NCI-H2107 (cell line): ENCODE measurements at places on chromosomes 6 and 20.

- DNase-seq: no peak
Observed at GRCh38 chr6:37866590-37867507, 47.3 kb downstream of the ZFAND3 start.

DNA sequence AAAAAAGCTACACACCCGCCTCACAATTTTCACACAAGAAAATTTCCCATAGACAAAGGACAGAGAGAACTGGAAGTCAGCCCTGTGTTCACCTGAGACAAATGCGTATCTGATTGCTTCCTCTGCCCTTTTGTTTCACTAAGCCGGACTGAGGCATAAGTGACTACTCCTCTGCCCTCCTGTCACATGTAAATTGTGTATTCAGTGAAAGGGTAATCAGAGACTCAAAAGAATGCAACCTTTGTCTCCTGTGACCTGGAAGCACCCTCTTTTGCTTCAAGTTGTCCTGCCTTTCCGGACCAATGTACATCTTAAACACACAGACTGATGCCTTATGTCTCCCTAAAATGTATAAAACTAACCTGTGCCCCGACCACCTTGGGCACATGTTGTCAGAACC, 483.8 kb upstream of the EYS start:
- no peak for DNase-seq

DNA sequence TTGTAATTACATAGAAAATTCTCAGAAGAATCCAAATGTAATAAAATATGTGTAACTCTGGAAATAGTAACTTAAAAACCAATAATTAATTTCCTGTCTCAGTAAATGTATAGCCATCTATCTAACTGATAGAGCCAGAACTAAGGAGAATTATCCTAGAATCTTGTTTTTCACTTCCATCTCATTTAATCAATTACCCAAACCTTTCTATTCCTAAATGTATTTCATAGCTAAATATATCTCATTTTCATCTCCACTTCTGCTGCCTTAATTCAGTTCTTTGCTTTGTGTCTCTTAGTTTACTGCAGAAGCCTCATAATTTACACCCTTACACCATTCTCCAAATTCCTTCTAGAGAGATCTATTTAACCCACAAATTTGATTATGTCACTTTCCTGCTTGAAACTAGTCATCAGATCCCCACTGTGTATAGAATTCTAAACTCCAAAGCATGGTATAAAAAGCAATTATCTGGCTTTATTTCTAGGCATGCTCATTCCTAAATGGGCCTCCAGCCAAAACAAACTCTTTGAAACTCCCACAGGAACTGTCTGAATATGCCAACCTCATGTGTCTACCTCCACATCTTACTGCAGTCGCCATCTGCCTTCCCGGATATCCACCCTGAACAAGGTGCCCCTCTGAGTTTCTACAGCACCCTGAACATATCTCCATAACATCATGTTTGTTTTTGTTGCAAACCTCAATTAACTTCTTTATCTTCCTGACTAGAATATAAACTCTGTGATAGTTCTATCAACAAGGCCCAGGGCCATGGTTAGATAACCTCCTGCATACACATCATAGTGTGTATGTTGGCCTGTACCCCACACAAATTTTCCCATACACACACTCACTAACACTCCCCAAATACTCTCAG, 70.5 kb upstream of the ADTRP start:
- DNase-seq: no peak

GRCh38 chr20:52974179-52974594, 2.0 kb downstream of the TSHZ2 start:
- no peak for DNase-seq

DNA sequence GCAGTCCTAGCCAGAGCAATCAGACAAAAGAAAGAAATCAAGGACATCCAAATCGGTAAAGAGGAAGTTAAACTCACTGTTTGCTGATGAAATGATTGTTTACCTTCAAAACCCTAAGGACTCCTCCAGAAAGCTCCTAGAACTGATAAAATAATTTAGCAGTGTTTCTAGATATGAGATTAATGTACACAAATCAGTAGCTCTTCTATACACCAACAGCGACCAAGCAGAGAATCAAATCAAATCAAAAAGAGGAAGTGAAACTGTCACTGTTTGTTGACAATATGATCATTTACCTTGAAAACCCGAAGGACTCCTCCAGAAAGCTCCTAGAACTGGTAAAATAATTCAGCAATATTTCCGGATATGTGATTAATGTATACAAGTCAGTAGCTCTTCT, 21.7 kb downstream of the SERPINB9 start:
- DNase-seq: no peak

DNA sequence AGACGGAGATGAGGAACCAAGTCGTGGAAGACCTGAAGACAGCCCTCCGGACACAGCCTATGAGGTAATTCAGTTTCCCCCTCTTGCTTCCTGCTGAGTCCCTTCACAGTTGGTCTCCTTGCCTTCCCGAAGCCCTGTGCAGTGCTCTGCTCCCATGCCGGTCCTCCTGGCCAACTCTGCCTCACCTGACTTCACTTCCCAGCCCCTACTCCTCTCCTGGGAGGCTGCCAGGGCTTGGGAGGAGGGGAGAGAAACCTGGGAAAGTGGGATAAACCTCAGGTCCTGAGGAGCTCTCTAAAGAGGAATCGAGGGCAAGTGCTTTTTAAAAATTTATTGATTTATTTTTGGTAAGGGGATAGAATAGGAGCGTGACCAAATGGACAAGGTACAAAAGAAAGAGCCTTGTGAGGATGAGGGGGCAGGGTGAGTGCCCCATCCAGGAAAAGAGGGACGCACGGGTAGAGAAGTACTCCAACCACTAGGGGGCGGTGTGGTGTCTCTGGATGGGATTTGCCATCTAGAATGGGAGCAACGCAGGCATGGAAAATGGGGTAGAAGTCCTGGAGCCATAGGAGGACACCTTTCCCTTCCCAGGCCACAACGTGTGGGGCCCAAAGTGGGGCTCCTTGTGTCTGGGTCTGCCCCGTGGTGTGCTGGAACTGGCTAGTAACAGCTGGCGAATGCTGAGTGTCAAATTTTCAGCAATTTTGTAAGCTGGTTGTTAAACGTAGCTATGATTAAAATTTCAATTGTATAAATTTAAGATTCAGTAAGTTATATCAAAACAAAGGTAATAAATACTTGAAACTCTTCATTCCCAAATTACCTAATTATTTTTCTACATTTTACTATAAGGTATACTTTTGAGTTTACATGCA, 69.0 kb downstream of the MOCS1 start:
- no peak for DNase-seq

GRCh38 chr6:37731888-37732287, 34.2 kb upstream of the MDGA1 start:
- no peak for DNase-seq

- no peak for DNase-seq
Observed at GRCh38 chr6:116797585-116797984, 31.3 kb downstream of the GPRC6A start.

- DNase-seq: no peak
Observed at GRCh38 chr6:81669445-81669844, 83.0 kb downstream of the TENT5A start.

GRCh38 chr6:38191418-38191817, 371.9 kb downstream of the ZFAND3 start:
- no peak for DNase-seq

DNA sequence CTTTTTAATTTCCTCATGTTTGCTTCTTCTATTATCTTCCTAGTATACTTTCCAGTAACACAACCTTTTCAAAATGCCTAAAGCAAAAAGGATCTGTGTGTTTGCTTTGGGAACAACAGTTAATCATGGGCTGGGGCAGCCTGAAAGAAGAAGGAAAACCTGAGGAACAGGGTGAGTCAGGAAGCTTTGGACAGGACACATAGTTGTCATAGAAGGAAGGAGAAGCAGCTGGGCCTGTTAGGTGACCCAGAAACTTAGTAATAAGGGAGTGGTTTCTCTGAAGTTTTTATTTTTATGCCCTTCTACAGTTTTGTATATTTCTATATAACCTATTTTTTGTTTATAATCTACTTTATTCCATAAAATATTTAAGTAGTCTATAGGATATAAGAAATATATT, 61.4 kb downstream of the CD24 start:
- DNase-seq: no peak

- no peak for DNase-seq
Observed at GRCh38 chr20:49896204-49896603, 19.1 kb downstream of the SPATA2 start.

DNA sequence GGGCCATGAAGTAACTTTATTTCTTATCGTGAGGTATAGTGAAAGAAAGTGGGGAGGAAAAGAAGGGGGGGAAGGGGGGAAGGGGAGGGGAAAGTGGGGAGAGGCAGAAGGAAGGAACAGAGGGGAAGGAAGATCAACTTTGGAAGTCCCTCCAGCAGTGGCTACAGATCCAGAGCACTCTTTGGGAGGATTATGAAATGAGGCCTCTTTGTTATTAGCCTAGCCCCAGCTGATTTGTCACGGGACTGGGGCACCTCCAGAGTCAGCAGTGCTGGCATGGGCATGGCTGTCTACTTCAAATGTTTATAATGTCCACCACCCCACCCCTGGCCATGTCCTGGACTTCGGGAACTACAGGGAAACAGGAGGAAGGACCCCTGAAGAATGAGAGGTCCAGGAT, 7.6 kb downstream of the MOCS1 start:
- DNase-seq: no peak

- DNase-seq: no peak
Observed at GRCh38 chr20:32421290-32421689, 63.2 kb downstream of the ASXL1 start.

GRCh38 chr20:34907616-34908469, 31.4 kb downstream of the ACSS2 start:
- peak; percentile 4 for DNase-seq

GRCh38 chr20:58271606-58272351, 37.7 kb upstream of the RAB22A start:
- no peak for DNase-seq

DNA sequence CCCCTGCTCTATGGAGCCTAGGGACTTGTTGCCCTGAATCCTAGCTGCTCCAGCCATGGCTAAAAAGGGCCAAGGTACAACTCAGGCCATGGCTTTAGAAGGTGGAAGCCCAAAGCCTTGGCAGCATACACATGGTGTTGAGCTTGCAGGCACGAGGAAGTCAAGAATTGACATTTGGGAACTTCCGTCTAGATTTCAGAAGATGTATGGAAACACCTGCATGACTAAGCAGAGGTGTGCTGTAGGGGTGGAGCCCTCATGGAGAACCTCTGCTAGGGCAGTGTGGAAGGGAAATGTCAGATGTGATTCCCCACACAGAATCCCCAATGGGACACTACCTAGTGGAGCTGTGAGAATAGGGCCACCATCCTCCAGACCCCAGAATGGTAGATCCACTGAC, 95.1 kb upstream of the TMEM170B start:
- no peak for DNase-seq

DNA sequence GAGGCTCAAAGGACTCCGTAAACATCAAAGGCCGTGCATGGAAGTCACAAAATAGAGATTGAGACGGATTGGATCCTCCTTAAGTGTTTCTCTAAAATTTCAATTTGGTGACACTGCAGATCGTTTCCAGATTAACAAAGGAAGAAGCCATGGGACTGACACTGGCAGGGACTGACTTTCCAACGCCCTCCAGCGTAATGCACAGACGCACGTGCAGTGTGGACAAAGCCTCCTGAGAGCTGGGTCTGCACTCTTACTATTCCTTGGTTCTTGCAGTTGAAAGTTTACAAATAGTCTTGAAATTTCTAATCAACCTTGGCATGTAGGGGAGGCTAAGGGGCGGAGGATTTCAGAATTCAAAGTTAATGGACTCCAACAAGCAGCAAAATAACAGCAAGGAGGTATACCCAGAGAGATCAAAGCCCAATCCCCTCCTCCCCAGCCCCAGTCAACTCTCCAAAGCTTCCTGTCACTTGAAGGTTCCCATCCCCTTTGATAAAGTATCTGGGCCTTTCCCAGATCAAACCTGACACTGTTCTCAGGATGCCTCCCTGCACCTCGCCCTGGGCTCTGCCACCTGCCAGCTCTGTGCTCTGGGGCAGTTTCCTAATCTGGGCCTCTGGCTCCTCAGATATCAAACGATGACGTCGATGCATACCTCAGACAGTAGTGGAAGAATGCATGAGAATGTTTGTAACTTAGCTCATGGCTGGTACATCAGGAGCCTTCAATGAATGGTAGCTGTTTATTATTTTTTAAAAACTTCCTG, 106.5 kb upstream of the TRAF3IP2 start:
- no peak for DNase-seq

- DNase-seq: no peak
Observed at GRCh38 chr20:23022849-23023248, 12.3 kb upstream of the SSTR4 start.

DNA sequence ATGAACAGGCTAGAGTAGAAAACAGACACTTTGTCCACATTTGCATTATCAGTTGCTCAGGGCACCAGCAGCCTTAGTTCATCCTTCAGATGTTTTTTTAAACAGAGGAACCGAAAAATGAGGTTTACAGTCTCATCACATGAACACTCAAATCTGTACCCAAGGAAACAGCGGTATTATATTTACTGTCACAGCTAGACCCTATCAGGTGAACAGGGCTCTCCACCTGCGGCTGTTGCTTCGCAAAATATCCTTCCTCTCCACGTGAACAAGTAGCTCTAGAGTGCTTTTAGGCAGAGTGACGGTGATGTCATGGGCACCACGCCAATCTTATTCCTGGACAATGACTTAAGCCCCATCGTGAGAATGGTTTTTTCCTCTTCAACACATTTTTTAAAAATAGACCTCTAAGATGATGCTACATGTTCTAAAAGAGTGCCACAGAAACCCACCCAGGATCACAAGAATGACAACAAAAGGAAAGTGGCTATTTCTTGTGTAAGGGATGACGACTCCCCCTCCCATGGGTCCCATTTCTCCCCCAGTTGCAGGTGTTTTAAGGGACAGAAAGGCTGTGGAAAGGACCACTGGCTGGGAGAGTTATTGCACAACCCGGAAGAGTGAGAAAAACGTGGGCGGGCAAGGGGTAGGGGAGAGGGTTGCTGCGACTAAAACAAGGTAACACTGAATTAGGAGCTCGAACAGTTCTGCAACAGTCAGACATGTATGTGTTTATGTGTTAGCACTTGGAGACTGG, 77.7 kb downstream of the EFHC1 start:
- DNase-seq: peak; percentile 70

DNA sequence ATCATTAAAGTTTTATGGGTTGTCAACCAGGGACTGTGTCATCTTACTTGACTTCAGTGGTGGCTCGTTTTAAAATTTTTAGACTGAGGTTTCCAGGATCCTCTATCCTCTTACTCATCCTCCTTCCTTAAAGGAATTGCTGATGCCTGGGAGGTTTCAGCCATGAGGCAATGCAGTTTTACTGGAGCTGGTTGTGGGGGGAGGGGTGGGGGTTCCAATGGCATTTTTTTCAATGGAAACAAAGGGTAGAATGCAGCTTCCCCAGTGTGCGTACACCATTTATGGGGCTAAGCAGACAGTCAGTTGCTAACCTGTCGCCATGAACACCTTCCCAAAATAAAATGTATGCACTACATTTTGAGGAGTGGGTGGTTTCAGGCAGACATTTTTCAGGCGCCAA, 88.0 kb downstream of the METTL24 start:
- DNase-seq: no peak

GRCh38 chr6:137166247-137167098, 7.0 kb downstream of the IL22RA2 start:
- no peak for DNase-seq

DNA sequence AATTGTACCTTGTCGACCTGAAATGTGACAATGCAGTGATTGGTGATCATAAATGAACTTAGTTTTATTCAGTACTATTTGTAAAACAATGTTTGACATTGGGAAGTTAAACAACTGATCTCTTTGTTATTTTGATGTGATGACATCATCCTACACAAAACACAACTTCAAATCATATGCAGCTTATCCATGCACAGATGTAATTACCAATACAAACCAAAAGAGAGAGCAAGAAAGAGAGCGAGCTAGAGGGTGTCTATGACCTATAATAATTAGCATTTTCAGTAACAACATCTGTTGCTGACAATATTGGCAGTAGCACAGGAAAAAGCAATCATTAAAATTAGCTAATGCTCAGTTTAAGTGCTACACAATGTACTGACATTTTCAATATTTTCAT, 320.9 kb downstream of the UTRN start:
- DNase-seq: no peak
